ENCODE measurements at places on chromosomes 13 and 19. TPM values are rescaled to one million over a fixed set of nuclear protein-coding genes. Genes with fewer than 3 reads are reported as not detected.

GRCh38 chr13:28527629-28528028 lies 32.7 kb upstream of the FLT1 start:
- ATAC-seq, result no peak

- ATAC-seq, result no peak
These were observed 196.3 kb downstream of the LHFPL6 start for GRCh38 chr13:39406688-39407087.

DNA sequence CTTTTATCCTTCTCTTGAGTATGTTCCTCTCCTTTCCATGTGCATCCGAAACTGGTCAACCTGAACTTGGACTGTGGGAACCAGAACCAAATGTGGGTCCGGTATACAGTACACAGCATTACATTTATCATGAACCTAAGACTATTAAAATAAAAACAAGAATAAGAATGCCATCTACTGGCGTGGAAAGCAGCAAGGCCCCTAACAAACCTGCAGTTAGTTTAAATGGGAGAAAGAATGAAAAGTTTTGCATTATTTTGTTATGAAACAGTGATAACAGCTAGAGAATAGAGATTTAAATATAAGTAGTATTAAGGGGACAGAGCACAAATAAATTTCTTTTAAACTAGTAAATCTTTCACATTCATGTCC lies 159.5 kb downstream of the RBM26 start:
- ATAC-seq, result no peak

DNA sequence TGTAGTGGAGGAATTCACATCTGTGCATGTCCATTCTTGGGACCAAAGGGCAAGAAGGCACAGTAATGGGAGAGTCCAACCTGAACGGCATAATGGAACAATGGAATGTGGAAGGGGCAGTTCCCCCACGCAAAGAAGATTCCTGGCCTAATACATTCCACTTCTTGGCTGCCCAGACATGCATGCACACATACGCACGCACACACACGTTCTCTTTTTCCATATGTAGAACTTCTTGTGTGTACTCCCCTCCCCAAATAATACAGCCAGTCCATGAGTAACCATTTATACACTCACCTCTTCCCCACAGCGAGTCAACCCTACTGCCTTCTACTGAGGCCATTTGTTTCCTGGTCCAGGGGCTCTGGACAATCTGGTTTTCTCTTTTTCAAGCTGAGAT lies 6.0 kb upstream of the STK24 start:
- ATAC-seq, result no peak

GRCh38 chr19:39365531-39365930 lies 23.3 kb downstream of the SAMD4B start:
- no peak for ATAC-seq

Gene UNC13A
- total RNA-seq, result 15.4 TPM

Gene COX7A1
- not detected for total RNA-seq

DNA sequence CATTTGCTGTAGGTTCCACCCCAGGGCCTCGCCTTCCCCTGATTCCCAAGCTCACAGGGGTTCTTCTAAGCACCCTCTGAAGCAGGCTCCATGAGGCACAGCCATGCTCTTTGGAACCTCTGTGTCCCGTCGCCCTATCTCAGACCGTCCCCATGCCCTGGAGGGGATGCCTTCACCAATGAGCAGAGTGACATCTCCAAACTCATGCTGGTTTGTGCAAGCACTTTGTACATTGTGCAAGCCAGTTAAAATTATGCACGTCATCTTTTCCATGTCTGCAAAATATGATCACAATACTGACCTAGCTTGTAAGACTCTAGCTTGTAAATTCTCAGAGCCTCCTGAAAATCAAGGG lies 46.5 kb upstream of the RAP2A start:
- ATAC-seq, result no peak

- peak; percentile 45 for ATAC-seq
These were observed 15.7 kb downstream of the PLIN3 start for GRCh38 chr19:4851551-4852290.

Gene RNF113B
- 0.31 TPM for total RNA-seq

- no peak for ATAC-seq
These were observed 4.5 kb upstream of the B3GNT8 start for GRCh38 chr19:41431426-41432386.

- ATAC-seq, result no peak
These were observed 21.8 kb upstream of the OR10H1 start for GRCh38 chr19:15837221-15837731.

DNA sequence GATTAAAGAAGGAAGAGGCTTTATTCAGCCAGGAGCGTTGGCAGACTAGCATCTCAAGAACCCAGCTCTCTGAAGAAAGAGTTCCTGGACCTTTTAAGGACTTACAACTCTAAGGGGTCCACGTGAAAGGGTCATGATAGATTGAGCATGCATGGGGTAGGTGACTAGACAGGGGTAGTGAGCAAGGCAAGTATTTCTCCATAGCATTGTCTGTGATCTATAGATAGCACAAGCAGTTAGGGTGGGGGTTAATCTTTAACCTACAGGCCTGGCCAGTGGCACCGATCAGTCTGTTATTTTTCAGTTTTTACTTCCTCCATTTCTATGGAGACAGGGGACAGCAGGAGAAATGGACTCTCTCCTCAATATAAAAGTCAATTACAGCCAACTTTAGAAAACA lies 983.7 kb downstream of the SLITRK1 start:
- no peak for ATAC-seq

DNA sequence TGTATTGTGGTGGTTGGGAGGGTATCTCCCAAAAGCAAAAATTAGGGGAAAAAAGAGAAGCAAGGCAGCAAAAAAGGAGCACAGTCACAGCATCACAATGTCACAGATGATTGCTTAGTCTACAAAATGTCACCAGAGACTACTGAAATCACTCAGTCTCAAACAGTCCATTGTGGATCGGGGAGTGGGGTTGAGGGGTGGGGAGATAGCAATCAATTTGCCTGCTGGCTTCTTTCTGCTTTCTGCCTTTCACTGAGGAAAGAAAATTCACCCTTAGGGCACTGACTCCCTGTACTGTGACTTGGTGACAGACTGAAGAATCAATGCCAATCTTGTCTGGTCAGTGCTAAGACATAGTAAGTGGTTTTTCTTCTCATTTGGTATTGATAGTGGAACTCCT lies 2127.1 kb upstream of the PCDH20 start:
- peak; percentile 18 for ATAC-seq

DNA sequence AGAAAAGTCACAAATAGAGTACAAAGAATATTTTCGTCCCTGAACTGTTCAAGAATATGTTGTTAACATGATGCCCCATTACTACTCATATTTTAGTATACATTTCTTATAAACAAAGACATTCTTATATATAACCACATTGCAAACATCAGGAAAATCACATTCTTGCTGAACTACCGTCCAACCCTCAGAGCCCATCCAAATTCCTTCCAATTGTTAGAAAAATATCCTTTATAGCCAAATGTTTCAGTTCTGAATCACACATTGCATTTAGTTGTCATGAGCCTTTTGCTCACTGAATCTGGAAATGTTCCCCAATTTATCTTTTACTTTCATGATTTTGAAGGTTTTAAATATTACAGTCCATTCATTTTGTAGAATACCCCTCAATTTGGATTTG lies 467.8 kb upstream of the ARGLU1 start:
- ATAC-seq, result no peak

DNA sequence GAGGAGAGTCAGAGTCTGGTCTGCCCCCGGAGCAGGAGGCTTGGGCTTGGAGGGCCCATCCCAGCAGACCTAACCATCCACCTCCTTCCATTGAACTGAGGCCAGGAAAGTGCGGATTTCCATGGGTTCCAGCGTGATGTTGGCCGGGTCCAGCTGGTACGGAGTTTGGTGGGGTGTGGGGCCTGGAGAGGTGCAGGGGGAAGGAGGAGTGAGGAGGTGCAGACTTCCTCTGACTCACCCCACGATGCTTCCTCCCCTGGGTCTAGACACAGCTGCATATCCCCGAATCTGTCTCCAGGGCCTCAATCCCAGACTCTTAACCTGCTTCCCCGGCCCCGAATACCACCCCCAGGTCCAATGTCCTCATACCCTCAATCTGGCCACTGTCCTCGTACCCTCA lies 20.0 kb downstream of the MAN2B1 start:
- ATAC-seq, result no peak

DNA sequence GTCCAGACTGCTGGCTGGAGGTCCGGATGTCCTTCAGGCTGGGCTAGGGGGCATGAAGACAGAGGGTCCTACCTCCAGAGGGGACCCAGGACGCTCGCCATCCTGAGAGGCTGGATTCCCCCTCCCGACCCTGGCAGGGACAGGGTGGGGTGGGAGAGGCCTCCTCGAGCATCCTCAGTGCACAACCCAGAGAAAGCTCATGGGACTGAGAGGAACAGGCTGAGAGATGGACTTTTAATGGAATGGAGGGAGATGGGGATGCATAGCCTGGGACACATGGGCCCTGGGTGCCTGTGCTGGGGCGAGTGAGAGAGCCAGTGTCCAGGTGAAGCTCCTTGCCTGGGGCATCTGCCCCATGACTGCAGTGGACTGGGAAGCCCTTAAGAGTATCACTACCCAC lies 3.1 kb downstream of the ACTL9 start:
- ATAC-seq, result no peak

Gene DACH1
- 44.7 TPM for total RNA-seq

GRCh38 chr13:95251641-95252040 lies 49.6 kb downstream of the ABCC4 start:
- no peak for ATAC-seq

Gene CYP4F2
- 1.2 TPM for total RNA-seq

DNA sequence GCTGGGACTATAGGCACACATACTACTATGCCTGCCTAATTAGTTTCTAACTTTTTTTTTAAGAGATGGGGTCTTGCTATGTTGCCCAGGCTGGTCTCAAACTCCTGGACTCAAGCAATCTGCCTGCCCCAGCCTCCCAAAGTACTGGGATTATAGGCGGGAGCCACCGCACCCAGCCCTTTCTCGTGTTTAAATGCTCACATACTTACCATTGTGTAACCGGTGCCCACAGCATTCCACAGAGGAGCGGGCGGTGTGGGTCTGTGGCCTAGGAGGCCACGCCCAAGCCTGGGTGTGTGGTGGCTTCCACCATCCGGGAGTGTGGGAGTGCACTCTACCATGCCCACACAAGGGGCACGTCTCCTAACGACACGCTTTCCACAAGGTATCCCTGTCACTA lies 7.7 kb downstream of the LMNB2 start:
- ATAC-seq, result no peak

Gene NXNL1
- total RNA-seq, result not detected

Gene TTYH1
- 289 TPM for total RNA-seq

- ATAC-seq, result no peak
These were observed 8.2 kb upstream of the SIAH3 start for GRCh38 chr13:45859705-45860104.

DNA sequence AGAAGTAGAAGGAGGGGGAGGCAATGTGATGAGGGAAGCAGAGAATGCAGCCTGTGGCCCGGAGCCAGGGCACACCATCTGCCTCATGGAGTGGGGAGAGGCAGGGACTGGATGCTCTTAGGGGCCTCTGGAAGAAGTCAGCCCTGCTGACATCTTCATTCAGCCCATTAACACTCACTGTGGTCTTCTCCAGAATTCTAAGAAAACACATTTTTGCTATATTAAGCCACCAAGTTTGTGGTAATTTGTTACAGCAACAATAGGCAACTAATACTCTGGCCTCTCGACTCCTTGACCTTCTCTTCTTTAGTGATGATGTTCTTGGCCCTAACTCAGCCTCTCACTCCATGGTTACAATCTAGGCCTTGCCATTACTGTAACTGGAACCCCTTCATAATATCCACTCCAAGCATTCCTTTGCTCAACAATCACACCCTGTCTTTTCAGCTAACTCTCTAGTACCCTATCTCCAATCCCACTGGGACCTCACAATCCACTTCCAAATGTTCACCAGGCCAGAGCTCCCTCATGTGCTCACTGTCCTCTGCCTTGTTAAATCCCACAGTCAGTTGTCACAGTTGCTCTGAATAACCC lies 98.5 kb downstream of the MIPEP start:
- ATAC-seq, result no peak

Gene ZNF345
- 0.68 TPM for total RNA-seq

- ATAC-seq, result no peak
These were observed 55.6 kb downstream of the RCBTB2 start for GRCh38 chr13:48477191-48477855.

DNA sequence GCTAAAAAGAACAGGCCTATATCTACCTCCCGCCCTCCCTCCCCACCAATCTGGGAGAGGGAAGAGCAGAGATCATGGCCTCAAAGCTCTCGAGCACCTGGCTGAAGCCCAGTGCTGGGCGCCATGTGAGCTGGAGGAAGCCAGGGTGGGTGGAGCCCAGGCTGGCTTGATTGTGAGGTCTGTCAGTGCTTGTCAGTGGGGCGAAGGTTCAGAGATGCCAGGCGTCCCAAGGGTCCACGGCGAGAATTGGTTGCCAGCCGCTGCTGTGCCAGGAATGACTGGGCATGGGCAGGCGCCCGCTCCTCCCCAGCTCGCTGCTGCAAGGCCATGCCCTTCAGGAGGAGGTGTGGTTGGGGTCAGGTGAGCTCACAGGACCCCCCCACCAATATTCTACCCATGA lies 11.5 kb downstream of the BEST2 start:
- ATAC-seq, result no peak

DNA sequence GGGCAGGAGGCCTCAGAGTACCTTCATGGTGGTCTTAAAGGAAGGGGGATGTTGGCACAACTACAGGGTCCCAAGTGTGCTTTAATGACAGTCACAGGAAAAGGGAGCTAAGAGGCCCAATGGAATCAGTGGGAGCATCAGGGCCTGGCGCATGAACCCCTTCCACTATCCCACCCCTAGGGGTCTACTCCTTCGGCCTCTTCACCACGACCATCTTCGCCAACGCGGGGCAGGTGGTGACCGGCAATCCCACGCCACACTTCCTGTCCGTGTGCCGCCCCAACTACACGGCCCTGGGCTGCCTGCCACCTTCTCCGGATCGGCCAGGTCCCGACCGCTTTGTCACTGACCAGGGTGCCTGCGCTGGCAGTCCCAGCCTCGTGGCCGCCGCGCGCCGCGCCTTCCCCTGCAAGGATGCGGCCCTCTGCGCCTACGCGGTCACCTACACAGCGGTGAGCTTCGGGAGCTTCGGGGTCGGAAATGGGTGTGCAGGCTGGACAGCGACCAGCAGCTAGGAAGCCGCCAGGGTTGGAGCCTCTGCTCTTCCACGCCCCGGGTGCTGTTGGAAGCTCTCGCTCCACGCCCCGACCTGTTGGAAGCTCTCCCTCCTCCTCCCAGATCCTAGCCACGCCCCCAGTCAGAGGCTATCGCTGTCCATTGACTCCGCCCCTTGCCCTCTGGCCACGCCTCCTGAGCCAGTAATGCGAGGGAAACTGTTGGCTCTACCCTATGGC lies 6.0 kb downstream of the PLPPR2 start:
- peak; percentile 78 for ATAC-seq

GRCh38 chr13:111213964-111214726 lies 99.0 kb downstream of the ARHGEF7 start:
- ATAC-seq, result peak; percentile 17

Data from motor neuron (in vitro differentiated cells).